Dermis blood vessel endothelial cell (primary cell): ENCODE measurements at places on chromosomes 13 and 19.
A peak's percentile ranks its signal among the peaks of the same experiment; 100 is the strongest.

DNA sequence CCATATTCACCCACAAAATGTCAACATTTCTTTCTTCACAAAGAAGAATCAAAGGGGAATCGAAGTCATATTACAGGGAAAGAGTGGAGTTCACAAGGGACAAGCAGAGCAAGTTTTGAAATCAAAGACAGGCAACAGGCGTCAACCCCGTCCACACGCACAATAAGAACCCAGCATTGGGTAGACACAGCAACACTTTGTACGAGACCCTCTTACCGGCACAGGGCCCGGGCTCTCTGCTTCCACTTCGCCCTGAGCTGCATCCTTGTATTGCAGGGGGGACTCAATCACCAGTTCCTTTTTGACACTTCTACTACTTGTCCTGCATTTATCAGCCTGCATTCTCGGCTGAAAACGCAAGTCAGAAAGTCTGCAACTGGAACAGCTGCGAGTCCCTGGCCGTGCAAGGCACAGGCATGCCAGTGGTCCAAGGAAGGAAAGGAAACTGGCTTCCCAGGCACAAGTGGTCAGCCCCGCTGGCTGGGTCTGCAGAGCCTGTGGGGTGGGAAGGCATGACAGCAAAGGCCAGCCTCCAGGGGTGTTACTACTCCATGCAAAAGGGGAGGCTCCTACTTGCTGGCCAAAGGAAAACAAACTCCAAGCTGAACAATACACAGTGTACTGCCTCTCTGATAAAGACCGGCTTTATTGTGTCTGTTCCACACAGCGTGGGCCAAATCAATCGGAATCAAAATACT is at the start of gene DOCK9:
Gene DOCK9 (minus strand): TSS at position 497 of the 698 bp plus-strand sequence. CDS start 155 bp downstream, at position 342.
- DNase-seq: peak; percentile 92

GRCh38 chr13:94327318-94327717 is 152.2 kb downstream of the DCT start:
- DNase-seq: no peak

DNA sequence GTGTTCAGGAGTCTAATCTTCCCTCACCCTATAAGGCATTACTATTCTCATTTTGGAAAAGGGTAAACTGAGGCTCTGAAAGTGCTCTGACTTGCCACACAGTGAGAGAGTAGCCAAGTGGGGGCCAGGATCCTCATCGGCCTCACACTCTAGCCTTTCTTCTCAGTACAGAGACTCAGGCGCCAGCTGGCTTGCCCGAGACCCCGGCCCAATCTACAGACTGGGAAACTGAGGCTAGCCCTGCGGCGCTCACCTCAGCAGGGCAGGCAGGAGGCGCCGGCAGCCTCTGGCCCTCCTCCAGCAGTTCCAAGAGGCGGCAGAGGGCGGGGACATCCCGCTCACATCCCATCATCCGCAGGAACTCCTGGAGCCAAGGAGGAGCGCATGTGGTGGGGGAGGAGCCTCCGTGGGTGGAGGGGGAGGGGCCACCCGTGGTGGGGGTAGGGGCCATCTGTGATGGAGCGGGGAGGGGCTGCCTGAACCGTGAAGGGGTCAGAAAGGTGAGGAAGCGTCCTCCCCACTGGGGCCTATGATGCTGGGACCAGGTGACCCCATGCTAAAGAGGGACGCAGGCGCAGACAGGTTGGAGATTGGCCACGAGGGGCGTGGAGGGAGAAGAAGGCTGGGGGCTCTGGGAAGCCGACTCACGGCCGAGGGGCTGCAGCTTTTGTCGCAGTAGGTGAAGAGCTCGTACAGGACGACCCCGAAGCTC is 8.7 kb upstream of the INSL3 start:
- DNase-seq: peak; percentile 51

DNA sequence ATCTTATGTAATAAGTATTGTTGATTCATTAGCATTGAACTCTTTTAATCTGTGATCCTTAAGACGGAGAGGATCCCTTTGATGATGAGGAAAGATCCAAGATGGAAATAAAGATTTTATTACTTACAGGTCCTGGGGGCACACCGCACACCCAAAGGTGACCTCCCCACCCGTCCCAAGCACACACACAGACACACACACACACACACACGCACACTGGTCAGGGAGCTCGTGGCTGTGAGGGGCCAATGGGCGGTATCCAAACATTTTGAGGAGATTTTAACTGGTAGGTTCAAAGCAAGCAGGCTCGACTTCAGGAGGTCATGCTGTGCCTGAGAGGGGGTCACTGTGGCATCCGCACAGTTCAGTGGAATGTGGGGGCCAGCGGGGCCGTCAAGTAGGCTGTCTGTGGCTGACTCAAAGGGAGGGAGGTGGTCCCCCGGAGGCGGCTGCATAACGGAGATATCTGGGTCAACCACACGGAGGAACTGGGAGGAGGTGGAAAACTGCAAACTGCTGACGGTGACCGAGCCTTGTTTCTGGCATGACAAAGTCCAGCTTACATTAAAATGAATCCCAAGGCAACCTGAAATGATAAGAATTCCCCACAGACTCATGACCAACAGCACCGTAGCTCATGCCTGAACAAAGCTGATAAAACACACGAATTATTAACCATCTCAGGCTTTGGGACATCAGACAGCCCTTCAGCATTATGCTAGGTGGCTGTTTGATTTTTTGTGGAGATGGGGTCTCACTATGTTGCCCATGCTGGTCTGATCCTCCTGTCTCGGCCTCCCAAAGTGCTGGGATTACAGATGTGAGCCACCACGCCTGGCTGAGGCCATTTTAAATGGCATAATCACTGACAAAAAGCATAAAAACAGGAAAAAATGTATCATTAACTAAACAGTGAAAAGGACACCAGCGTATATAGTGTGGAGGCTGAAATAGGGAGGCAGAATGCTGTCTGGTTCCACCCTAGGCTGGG is 20.9 kb upstream of the SIGLEC11 start:
- DNase-seq: no peak

- DNase-seq: no peak
Observed at GRCh38 chr13:64850017-64850416, 2380.1 kb downstream of the PCDH9 start.

DNA sequence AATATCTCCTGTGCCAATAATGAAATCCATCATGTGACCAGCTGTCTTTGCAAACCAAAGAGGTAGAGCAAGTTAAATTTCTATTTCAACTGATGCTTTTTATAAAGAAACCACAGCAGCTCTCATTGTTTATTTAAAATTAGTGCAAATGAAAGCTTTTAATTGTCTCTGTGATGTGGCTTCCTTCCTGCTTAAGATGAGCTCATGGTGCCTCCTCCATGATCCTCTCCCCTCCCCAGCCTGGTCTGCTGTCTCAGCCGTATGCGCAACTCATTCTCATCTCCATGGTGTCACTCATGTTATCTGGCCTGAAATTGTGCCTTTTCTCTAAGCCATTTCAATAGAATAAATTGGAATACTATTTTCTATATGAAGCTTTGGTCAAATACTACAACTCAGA is 270.6 kb downstream of the FGF14 start:
- DNase-seq: no peak

GRCh38 chr19:39524495-39524894 is 8.2 kb downstream of the EID2B start:
- DNase-seq: no peak

DNA sequence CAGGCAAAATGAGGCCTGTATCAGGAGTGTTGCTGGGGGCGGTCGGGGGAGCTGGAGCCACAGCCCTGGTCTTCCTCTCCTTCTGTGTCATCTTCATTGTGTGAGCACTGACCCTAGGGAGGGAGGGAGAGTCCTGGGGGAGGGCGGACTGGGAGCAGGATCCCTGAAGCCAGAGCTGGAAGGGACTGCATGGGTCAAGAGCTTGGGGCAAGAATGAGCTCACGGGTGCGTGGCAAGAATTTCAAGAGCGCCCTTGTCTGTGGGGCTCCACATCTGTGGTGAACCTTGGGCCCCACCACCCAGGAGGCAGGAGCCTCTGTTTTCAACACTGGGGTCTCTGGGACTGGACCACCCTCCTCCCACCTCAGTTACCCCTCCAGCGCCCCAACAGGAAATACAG is 4.7 kb downstream of the SIGLEC7 start:
- no peak for DNase-seq

- peak; percentile 80 for DNase-seq
Observed at GRCh38 chr19:46296722-46297461, at the start of gene HIF3A. TSS of gene HIF3A (plus strand) at chr19:46297042. CDS start at chr19:46297077, 35 bp downstream.

GRCh38 chr19:41928754-41929535 is 696 bp upstream of the ERFL start:
- no peak for DNase-seq

GRCh38 chr13:110005563-110005962 is 219.2 kb upstream of the IRS2 start:
- no peak for DNase-seq

- DNase-seq: no peak
Observed at GRCh38 chr13:92461402-92461801, 765.2 kb upstream of the GPC6 start.

- no peak for DNase-seq
Observed at GRCh38 chr13:34857558-34858325, 84.3 kb upstream of the NBEA start.

DNA sequence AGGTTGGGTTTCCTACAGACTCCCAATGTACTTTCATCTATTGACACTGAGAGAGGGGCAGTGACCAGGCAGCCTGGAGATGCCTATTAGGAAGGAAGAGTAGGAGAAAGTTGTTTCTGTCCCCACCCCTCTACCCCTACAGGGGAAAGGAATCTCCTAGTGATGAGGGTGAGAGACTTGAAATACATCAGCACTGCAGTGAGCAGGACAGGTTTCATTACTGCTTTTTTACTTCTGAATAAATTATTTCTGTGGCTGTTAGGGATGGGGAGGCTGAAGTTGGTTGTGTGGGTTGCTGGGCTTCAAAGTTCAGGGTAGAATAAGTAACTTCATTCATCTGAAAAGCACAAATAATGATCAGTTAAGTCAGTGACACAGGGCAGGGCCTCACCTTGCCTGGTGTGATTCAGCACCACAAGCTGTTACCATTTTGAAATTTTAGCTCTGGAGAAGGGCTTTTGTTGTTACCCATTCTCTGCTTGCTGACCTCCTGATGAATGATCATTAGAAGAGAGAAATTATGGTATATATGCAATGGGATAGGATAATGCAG is 19.3 kb downstream of the CEACAM1 start:
- DNase-seq: no peak
